ENCODE measurements at places on chromosomes 13 and 19.

DNA sequence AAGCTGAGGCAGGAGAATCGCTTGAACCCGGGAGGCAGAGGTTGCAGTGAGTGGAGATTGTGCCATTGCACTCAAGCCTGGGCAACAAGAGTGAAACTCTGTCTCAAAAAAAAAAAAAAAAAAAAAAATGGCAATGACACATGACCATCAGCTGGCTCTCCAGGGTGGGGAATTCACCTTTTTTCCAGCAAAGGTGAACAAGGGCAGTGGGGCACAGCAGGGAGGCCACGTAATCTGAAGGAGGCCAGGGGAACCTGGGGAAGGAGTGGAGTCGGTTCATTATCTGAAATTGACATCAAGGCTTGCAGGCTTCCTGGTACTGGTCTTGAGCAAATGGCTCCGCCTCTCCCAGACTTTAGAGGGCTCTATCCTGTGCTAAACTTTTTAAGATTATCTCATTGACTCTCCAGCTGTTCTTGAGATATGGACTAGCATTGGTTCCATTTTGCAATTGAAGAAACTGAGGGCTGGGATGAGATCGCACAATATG, 28.1 kb downstream of the KEAP1 start:
- no peak for DNase-seq

GRCh38 chr13:110332750-110333149, 25.7 kb downstream of the COL4A2 start:
- DNase-seq: no peak

GRCh38 chr13:107258599-107259187, 690.8 kb upstream of the ARGLU1 start:
- no peak for DNase-seq

GRCh38 chr19:49347835-49348234, 12.6 kb downstream of the CD37 start:
- no peak for DNase-seq

- DNase-seq: no peak
Observed at GRCh38 chr19:2417881-2418406, 9.4 kb downstream of the TIMM13 start.

GRCh38 chr13:27355894-27356293, 68.5 kb upstream of the GTF3A start:
- no peak for DNase-seq

DNA sequence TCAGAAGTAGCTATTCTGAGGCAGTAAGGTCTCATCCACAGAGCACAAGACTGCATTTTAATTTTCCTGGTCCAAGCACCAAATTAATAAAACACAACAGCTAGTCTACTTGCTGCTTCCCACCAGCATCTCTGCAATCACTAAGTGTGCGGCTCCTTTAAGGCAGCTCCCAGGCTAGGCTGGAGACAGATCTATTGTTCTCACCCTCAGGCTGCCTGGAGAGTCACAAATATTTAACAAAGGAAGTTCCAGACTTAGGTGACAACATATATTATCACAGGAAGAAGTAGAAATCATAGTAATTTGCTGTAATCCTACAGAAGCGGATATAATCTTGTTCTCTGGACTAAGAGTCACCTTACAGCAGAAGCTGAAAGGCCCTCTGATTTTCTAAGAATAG, 2.2 kb upstream of the EID2 start:
- no peak for DNase-seq

Data from tibial nerve (tissue), 4 donors.